ENCODE measurements at places on chromosomes 6 and 20.

DNA sequence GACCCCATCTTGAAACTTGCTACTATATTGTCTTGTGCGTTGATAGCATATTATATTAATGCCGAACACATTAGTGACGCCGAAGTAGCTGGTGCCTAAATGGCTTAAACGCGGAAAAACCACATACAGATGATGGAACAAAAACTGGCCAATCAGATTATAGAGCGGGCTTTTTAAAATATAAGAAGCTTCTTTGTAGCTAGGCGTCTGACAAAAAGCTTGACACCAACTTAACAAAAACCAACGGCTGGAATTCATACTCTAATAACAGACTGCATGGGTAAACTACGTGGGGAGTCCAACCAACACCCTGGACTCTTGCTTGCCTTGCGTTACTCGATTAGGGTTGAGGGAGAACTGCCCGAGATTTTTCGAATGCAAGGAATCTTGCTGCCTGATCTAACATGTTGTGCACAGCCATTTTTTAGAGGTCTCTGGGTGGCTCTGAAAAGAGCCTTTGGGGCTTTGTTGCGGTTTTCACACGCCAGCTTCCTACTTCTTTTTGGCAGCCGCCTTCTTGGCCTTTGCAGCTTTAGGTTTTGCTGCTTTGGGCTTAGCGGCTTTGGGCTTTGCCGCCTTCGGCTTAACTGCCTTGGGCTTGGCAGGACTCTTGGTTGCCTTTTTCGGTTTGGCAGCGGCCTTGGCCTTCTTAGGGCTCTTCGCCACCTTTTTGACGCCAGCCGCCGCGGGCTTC lies 45.7 kb downstream of the OR2B2 start:
- no peak for DNase-seq

DNA sequence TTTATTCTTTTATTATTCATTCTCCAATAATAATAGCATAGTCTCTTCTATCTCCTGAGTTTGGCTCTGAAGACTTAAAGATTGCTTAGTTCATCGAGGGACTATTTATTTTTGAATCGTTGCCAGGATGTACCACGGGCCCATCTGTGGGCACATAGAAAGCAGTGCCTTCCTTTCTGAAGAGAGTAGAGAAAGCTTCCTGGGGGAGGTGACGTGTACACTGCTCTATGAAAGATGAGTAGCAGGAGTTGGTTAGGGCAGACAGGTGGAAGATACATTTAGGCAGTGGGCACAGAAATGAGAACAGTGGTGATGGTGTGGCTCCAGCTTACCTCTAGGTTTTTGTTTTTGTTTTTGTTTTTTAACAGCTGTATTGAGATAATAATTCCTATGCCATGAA lies 98.4 kb downstream of the CDKAL1 start:
- DNase-seq, result no peak

DNA sequence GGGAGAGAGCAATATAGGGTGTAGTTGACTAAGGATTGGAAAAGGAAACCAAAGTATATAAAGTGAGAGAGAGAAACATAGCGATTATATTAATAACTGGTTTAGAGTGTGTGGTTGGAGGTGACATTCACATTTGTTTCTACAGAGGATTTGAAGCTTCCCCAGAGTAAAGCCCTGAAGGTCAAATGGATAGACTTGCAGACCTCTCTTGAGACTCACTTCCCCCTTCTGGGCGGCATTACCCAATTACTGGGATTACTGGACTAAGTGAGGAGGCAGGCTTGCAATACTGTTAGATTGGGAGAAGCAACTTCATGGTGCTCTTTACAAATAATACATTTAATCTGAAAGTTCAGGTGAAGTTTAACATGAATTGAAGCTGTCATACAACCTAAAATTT lies 10.7 kb downstream of the FIG4 start:
- no peak for DNase-seq

DNA sequence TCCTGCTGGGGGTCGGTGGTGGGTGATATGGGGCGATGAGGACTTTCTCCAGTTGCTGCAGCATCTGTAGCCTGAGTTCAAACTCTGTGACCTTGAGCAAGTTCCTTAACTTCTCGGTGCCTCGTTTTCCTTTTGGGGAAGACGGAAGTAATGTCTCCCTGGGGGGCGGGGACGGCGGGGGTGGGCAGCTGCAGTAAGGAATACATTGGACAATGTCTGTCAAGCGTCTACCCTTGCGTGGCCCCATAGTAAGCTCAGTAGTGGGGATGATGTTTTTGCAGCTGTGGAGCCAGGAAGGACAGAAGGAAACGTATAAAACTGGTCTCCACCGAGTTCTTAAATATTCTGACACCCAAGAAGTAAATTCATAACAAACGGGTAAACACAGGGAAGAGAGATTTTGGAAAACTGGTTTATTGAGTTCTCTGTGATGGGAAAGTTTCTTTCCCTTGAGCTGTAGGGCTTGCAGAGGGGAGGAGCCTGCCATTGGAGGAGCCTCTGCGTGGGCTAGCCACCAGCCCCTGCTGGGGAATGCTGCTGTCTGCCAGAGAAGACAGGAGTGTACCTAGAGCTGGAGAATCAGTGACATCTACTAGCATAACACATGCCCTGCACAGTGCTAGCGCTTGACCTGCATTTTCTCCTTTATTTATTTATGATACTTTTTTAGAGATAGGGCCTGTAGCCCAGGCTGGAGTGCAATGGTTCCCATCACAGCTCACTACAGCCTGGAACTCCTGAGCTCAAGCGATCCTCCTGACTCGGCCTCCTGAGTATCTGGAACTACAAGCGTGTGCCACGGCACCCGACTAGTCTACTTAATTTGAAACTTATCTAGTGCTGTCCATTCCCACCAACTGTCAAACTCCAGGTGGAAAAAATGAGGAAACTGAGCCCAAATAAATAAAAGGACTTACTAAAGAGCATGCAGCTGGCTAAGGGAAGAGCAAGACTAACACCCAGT lies 1.2 kb upstream of the ACSS1 start:
- DNase-seq, result no peak

GRCh38 chr6:84016029-84016428 lies 17.5 kb upstream of the MRAP2 start:
- DNase-seq, result no peak

GRCh38 chr6:154139892-154140291 lies 100.9 kb downstream of the OPRM1 start:
- no peak for DNase-seq

- DNase-seq, result no peak
These were observed 368.9 kb downstream of the UTRN start for GRCh38 chr6:144653885-144654505.

GRCh38 chr6:141017941-141018340 lies 1114.8 kb upstream of the GJE1 start:
- no peak for DNase-seq

Data from LNCaP clone FGC (cell line).